ENCODE measurements at places on chromosomes 7 and 10.

DNA sequence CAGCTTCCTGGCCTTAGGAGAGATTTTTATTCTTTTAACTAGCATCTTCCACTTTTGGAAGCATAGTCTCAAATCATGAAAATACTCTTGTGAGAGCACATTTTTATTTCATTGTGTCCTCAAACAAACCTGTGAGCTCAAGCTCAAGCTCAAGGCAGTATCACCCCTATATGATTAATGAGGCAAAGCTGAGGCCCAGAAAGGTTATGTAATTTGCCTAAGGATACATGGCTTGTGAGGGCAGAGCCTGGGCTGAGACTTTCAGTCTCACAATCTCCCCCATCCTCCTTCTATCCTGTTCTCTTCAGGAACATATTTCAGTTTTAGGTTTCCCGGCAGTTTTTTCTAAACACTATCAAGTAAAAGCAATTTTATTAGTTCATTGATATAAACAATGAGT lies 359.5 kb downstream of the PTEN start:
- H3K36me3 ChIP-seq: no peaks in the 10 kb centered on the region
- H3K27me3 ChIP-seq: peaks cover 24% of the 10 kb centered on the region
- H3K4me3 ChIP-seq: no peak overlapping the region
- no peak for DNase-seq
- no peak overlapping the region for H3K27ac ChIP-seq

DNA sequence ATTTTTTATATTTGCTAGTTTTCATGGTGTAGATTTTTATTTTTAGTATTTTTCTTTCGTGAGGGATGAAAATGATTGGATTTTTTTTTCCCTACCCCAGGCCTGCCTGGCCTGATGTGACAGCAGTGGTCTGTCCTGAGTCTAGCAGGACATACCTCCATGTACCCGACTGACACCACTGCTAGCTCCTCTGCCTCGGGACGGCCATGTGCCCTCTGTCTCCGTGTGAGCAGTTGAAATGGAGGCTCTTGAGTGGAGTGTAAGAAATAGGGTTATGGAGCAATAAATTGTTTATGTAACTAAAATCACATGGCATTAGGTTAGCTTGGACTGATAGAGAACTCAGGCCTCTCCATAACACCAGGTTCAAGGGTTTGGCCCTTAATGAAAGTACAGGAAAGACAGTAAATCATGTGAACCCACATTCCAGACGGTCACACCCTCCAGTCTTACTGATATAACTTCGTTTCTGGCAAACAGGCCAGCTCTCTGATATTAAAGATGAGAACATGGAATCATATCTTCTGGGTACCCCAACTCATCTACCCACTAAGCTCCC lies 734.1 kb downstream of the KCNMA1 start:
- no peaks in the 10 kb centered on the region for H3K36me3 ChIP-seq
- H3K4me1 ChIP-seq: no peaks in the 10 kb centered on the region
- no peak overlapping the region for H3K4me3 ChIP-seq
- H3K27me3 ChIP-seq: no peaks in the 10 kb centered on the region

DNA sequence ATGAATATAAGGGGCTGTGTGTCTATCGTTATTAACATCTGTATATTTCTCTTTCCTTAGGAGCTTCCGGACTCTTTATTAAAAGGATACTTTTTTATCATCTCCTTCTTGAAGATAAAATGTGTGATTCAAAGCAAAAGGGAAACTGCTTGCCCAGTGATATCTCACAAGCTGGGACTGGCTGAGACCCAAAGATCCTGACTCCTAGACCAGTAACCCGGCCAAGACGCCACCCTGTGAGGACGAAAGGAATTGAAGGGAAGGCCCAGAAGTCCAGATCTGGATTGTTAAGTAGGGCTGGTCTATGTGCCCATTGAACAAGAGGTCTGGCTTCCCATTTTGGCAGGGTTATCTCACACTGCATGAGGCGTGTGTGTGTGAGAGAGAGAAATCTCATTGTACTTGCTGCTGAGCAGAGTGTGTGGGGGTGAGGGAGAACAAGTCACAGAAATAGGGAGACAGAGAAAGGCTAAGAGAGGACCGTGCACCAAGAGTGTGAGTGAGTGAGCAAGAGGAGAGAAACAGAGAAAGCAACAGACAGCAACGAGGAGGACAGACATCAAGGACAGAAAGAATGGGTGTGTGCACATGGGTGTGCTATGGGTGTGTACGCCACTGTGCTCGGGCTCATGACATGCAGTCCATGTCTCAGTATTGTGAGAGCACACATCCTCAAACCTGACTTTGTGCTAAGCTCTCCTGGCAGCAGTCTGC lies 75.4 kb downstream of the PLXNA4 start:
- DNase-seq: no peak
- H3K36me3 ChIP-seq: no peaks in the 10 kb centered on the region
- H3K27ac ChIP-seq: no peak overlapping the region
- peaks cover 2% of the 10 kb centered on the region for H3K4me1 ChIP-seq
- no peak overlapping the region for H3K4me3 ChIP-seq

DNA sequence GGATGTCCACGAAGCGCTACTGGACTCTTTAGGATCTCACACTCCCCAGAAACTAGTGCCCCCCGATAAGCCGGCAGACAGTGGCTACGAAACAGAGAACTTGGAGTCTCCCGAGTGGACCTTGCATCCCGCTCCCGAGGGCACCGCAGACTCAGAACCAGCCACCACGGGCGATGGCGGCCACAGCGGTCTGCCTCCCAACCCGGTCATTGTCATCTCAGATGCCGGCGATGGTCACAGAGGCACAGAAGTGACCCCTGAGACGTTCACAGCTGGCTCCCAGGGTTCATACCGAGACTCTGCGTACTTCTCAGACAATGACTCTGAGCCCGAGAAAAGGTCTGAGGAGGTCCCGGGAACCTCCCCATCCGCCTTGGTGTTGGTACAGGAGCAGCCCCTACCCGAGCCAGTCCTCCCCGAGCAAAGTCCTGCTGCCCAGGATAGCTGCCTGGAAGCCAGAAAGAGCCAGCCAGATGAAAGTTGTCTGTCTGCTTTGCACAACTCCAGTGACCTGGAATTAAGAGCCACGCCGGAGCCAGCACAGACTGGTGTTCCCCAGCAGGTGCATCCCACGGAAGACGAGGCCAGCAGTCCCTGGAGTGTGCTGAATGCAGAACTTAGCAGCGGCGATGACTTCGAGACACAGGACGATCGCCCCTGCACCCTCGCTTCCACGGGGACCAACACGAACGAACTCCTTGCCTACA lies 17.6 kb upstream of the BHLHA15 start:
- H3K27me3 ChIP-seq: no peaks in the 10 kb centered on the region
- no peak overlapping the region for H3K27ac ChIP-seq
- H3K36me3 ChIP-seq: peaks cover 26% of the 10 kb centered on the region
- peaks cover 3% of the 10 kb centered on the region for H3K4me1 ChIP-seq
- no peak overlapping the region for H3K4me3 ChIP-seq

DNA sequence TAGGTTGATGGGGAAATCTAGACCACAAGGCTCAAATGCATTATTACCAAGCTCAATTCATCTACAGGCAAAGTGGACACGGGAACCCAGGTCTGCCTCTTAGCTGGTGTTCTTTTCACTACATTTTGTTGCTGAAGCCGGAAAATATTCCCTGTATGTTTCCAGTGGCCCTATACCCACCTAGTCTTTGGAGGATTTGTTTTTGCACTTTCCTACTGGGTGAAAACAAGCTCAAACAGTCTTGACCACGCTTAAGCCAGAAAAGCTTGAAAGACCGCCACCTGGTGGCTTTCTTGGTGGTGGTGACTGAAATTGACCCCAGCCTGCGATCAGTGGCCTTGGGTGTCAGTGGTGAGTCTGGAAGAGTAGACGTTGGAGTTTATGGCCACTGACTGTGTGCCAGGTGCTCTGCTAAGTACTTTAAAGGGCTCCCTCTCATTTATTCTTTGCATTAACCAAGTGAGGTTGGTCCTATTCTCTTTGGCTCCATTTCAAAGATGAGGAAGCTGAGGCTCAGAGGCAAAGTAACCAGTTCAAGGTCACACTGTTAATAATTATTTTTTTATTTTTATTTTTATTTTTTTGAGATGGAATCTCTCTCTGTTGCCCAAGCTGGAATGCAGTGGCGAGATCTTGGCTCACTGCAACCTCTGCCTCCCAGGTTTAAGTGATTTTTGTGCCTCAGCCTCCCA lies 11.1 kb upstream of the CRTAC1 start:
- H3K4me3 ChIP-seq: no peak overlapping the region
- peaks cover 62% of the 10 kb centered on the region for H3K27me3 ChIP-seq
- peak; percentile 18 for DNase-seq

DNA sequence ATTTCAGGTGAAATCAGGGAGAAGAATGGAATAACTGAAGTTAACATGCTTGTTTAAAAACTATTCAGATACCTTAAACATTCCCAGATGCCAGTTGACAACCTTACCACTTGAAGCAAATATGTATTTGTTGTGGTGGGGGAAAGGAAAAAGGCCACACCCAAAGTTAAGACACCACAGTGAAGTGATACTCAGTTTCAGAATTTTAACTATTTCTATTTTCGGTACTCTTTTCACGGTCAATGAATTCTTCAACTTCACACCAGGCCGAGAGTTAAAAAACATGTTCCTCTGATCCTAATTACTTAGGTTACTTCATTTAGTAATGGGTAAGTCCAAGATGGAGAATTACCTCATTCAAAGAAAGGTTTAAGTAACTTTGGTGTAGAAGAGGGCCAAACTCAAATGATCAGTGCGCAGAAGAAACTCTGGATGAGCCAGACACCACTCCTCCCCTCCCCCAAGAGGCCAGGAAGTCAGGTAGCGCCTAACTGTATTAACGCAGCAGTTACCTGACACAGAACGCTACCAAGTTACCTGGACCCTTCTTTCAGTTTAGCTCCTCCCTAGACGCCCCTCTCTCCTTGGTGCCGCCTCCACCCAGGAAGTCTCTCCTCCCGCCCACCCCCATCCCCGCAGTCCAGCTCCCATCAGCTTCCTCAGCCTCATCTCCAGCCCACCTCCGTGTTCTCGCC lies 700 bp downstream of the MTPN start:
- H3K4me1 ChIP-seq: peaks cover 53% of the 10 kb centered on the region
- H3K4me3 ChIP-seq: peak overlapping the region; percentile 96
- no peaks in the 10 kb centered on the region for H3K27me3 ChIP-seq
- DNase-seq: peak; percentile 19
- peak overlapping the region; percentile 95 for H3K27ac ChIP-seq

DNA sequence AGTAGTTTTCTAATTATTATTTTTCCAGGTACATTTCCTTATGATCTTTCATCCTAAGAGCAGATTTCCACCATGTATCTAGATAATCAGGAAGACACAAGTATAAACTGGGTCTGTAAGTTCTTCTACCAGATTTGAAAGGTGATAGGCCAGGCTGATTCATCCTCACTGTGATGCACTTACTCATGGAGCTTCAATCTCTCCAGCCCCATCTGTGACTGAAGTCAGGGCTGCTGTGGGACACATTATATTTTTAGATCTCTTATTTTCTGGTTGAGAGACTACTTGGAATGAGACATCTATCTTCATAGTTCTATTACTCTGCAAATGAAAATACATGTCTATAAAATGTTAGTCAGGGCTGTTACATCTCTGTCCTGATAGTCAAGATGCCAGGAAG lies 85.5 kb upstream of the SLC25A13 start:
- peaks cover 21% of the 10 kb centered on the region for H3K27me3 ChIP-seq
- H3K36me3 ChIP-seq: no peaks in the 10 kb centered on the region
- no peak overlapping the region for H3K27ac ChIP-seq
- H3K4me1 ChIP-seq: no peaks in the 10 kb centered on the region

GRCh38 chr10:23065181-23065948 lies 30.0 kb upstream of the MSRB2 start:
- no peak for DNase-seq
- H3K36me3 ChIP-seq: no peaks in the 10 kb centered on the region
- H3K4me1 ChIP-seq: peaks cover 2% of the 10 kb centered on the region
- no peak overlapping the region for H3K27ac ChIP-seq
- no peak overlapping the region for H3K4me3 ChIP-seq

DNA sequence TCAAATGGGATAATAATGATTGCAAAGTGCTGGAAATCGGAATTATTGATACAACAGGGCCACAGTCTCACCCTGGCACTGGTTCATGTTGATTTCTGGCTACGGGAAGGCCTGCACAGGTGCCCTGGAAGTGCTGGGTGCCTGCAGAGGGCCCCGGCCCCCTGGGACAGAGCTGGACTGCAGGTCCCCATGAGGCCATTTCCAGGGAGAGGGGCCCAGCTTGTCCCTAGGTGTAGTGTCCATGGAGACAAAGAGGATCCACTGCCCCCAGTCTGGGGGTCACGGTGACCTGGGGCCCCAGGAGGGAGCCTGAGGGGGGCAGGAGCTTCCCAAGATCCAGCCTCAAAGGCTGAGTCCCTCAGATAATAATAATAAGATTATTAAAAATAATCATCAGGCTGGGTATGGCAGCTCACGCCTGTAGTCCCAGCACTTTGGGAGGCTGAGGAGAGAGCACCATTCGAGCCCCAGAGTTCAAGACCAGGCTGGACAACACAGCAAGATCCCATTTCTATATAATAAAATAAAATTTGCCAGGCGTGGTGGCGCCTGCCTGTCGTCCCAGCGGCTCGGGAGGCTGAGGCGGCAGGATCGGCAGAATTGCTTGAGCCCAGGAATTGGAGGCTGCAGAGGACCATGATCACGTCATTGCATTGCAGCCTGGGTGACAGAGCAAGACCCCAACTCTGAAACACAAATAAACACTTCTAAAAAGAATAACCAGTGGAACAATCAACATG lies 98.1 kb downstream of the MICALL2 start:
- no peak overlapping the region for H3K27ac ChIP-seq
- no peak for DNase-seq
- H3K4me3 ChIP-seq: no peak overlapping the region
- H3K27me3 ChIP-seq: peaks cover 2% of the 10 kb centered on the region
- no peaks in the 10 kb centered on the region for H3K36me3 ChIP-seq
- H3K4me1 ChIP-seq: no peaks in the 10 kb centered on the region

DNA sequence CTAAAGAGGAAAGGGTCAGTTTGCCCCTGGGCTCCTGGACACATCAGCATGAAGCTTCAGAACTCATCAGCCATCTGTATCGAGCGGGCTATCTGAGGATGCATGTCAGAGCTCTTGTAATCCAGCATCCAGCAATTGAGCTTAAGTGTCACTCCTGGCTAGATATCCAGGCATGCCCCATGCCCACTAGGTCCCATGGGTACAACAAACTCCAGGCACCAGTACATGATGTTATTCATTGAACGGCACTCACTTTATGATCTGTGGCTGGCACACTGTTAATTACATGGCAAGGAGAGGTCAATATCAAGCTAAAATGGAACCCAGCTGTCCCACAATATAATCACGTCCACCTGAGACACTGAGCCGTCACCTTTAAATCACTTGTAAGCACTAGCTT lies 274.2 kb downstream of the ELMO1 start:
- H3K4me1 ChIP-seq: peaks cover 43% of the 10 kb centered on the region
- no peaks in the 10 kb centered on the region for H3K27me3 ChIP-seq
- DNase-seq: no peak
- H3K4me3 ChIP-seq: no peak overlapping the region
- peaks cover 66% of the 10 kb centered on the region for H3K36me3 ChIP-seq
- peak overlapping the region; percentile 50 for H3K27ac ChIP-seq

- no peak overlapping the region for H3K27ac ChIP-seq
- H3K27me3 ChIP-seq: no peaks in the 10 kb centered on the region
- H3K36me3 ChIP-seq: no peaks in the 10 kb centered on the region
- H3K4me3 ChIP-seq: no peak overlapping the region
Measured at GRCh38 chr7:54680377-54681005, 78.5 kb downstream of the SEC61G start.
